Stimulated activated CD8-positive, alpha-beta memory T cell treated with anti-CD3 and anti-CD28 coated beads, Interleukin-7, amount 100 ng/mL, for 48 hours (primary cell): ENCODE measurements at places on chromosomes 7 and 10.

- DNase-seq, result no peak
Measured at GRCh38 chr10:8211631-8212030, 157.1 kb downstream of the GATA3 start.

DNA sequence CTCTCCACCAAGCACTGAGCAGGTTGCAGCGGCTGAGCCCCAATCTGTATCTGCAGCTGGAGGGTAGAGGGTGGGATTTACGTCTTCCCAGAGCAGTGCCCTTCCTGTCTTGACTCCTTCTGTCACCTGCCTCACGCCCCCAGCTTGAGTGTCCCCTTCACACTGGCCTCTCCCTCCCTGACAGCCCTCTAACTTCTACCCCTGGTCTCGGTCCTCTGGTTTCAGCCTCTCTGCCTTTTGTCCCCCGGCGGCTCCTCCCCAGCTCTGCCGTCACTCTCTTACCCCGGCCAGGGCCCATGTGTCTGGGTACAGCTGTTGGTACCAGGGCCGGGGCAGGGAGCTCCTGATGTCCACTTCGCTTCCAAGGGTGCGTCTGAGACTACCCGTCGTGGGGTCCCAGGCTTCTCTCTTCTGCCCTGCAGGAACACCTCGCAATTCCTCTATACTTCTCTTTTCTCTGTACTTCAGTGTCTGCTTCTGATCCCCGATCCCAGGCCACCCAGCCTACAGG lies 654 bp downstream of the MUC3A start:
- no peak for DNase-seq

DNA sequence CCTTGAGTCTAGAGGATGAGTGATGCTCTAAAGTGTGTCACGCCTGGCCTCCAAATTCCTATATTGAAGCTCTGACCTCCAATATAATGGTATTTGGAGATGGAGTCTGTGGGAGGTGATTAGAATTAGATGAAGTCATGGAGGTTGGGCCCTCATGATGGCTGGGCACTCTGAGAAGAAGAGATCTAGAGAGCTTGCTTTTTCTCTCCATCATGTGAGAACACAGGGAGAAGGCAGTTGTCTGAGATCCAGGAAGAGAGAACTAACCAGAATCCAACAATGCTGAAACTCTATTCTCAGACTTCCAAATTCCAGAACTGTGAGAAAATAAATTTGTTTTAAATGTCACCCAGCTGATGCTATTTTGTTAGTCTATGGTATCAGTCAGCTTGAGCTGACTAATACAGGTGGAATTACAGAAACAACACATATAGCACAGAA lies 15.1 kb downstream of the RNF216 start:
- DNase-seq, result no peak

DNA sequence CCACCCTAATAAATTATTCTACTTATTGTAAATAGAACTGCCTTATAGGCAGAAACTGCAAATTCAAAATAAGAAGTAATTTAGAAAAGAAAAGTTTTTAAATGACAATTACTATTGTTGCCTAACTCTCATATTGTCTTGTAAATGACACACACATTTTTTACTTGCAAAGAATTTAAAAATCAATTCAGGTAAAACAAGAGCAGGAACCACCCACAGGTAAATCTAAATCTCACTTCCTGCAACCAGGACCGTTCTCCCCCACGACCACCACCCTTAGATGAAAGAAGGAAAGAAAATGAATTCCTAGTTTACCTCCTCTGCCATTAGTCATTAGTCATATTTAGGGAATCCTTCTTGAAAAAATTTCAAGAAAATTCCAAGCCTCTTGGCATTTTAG lies 4.8 kb upstream of the AASS start:
- no peak for DNase-seq

- DNase-seq, result no peak
Measured at GRCh38 chr10:48448796-48449195, 142.3 kb downstream of the MAPK8 start.

- DNase-seq, result no peak
Measured at GRCh38 chr7:155007947-155008346, 5.0 kb upstream of the PAXIP1 start.

DNA sequence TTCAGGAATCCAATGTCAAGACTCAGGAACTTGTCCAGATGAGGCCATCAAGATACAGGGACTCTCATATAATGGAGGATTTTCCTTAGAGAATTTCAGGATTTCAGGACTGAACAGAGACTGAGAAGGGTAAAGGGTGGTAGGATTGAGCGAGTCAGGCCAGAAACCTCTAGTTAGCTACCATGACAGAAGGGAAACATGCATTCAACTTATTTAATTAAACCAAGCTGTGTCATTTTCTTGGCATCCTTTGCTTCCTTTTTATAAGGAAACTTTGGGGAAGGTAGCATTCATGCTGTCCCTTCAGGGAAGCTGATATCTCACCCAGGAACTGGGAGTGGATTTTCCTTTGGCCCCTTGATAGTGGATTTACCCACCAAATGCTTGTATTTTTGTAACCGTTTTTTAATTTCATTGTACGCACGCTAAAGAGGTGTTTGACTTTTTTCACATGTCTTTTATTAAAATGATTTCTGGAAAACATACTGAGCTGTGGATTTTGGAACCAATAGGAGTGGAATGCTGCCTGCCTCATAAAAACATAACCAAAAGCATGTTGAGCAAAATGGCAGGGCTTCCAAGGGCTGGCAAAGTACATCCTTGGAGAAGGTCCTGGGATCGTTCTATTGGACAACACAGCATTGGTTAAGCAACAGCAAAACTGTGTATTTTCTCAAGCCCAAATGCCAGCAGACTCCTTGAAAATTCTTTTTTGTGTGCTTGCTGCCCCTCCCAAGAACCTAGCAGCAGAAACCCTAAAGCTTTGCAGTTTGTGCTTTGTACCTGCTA lies 104.5 kb downstream of the CXCL12 start:
- no peak for DNase-seq

- DNase-seq, result no peak
Measured at GRCh38 chr7:140447841-140448240, 31.5 kb downstream of the MKRN1 start.
